ENCODE measurements at places on chromosomes 6 and 20.

DNA sequence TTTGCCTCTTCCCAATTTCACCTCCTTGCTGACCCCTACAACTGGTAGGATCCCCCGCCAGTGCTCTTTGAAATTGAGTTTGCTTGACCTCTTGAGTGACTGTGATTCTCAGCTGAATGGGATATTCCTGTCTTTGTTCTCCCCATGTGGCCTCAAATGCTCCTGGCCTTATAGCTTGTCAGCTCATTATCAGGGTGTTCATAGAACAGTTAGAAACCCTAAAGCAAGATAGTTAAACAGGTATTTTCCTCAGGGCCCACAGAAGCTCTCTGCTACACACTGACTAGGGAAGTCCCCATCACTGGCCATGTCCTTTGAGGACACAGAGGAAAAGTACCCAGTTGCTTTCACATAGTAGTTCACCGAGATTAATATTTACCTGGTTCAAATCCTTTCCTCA, 211.5 kb upstream of the DTNBP1 start:
- DNase-seq: no peak

GRCh38 chr6:47567586-47567985, 90.0 kb downstream of the CD2AP start:
- peak; percentile 2 for DNase-seq

GRCh38 chr6:132133736-132134445, 182.7 kb upstream of the CCN2 start:
- peak; percentile 62 for DNase-seq

GRCh38 chr6:132252113-132252512, 149.2 kb downstream of the MOXD1 start:
- DNase-seq: no peak

DNA sequence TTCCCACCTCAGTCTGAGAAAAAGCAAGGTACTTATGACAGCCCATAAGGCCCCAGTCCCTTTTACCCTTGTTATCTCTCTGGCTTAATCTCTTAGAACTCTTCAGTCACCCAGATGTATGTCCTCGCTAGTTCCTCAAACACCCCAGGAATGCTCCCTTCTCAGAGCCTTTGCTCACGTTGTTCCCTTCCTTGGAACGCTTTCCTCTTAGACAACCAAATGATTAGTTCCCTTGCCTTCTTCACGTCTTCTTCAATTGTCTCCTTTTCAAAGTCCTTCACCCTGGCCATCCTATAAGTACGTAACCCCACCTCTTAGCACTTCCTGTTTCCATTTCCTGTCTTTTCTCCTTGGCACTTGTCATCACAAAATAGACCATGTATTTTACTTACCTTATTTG, 1.1 kb upstream of the APOBEC2 start:
- DNase-seq: no peak

DNA sequence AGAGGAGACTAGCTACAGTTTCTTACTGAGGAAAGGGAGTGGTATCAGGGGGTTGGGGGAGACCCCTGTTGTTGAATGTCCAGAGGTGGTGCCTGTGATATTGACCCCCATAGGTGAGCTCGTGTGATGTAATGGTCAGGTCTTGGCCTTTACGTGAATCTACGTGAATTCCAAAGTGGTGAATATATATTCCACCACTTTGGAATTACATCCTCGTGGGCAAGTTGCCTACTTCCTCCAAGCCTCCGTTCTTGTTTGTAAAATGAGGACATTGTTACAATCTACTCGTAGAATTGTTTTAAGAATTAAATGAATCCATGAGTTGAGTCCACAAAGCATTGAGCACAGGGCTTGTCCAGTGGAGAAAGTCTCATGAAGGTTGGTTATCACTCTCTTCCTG, 47.3 kb downstream of the TSHZ2 start:
- no peak for DNase-seq

DNA sequence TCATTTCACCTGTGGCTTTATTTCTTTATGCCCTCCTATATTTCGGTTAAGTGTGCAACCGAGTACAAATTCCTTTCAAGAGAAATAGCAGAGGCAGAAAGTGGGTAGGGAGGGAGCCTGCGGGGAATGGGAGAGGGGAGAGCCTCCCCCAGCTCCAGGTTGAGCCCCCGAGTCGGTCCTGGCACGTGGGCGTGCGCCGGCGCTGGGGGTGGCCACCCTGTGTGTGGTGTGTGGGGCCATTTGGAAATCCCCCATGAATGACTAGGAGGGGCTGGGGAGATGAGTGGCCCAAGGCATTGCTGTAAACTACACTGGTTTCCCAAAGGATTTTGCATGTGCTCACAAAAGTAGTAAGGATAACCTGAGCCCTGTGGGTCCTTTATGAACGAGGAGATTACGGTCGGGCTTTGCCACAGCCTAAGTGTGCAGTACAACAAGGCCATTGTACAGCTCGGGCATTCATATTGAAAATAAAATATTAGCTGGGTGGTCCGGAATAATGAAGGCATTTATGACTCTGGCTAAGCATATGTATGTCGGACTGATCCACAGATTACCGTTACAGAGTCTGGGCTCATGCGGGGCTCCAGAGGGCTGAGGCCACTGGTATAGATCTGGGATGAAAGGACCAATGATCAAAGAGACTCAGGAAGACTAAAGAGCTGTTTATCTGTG, 84.5 kb upstream of the RALGAPA2 start:
- no peak for DNase-seq

DNA sequence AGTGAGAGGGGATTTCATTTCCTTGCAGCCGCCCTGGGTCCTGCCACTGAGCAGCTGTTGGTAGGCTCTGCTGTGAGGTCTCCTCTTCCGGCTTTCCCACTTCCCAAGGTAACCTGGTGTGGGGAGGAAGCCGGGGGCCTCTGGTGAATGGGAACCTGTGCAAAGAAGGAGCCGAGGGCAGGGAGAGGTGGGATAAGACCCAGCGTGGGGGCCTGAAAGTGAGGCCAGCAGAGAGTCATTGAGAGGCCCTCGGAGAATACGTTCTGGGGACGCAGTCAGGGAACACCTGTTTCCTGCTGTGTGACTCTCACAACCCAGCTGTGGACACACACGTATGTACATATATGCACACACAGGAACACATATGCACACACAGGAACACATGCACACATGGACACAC, 100.7 kb downstream of the CDH26 start:
- DNase-seq: no peak

DNA sequence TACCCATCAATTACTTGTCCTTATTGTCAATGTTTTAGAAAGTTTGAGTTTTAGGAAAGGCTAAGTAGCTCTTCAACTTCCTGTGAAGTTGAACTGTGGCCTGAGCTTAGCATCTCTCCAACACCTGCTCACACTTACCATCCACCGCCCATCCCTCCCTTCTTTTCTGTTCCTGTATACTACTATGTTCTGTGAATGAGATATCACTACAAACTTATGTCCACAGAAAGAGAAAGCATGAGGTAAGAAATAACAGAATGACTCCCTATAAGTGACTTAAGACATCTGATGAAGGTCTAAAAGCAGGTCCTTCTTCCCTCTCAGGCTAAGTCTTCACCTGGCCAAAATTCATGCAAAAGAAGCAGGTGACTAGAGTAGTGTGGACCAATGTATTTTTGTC, 246.3 kb upstream of the PREP start:
- DNase-seq: no peak

GRCh38 chr6:126181173-126181741, 158.7 kb upstream of the CENPW start:
- no peak for DNase-seq

GRCh38 chr6:74491844-74492374, 713.9 kb downstream of the COL12A1 start:
- DNase-seq: no peak

GRCh38 chr6:105432797-105433196, 29.9 kb upstream of the PREP start:
- DNase-seq: peak; percentile 92

- DNase-seq: no peak
Measured at GRCh38 chr6:30654798-30655742, 8.1 kb downstream of the C6orf136 start.

DNA sequence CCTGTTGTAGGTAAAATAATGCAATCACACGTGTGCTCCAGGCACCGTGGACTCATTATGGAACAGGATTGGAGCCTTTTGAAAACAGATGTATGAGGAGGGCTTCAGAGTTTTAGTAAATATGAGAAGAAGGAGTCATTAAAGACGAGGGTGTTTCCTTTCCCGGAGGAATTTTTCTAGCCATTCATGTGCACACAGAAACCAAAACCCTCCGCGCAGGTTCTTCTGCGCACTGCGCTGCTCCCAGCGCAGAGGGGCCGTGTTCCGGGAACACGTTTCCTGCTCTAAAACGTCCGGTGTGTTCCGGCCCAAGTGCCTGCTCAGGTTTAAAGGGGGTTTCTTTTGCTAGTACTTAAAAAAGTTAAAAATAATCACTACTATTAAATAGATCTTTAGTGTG, 11.6 kb downstream of the GPR31 start:
- DNase-seq: peak; percentile 11

GRCh38 chr20:35883778-35884540, 70.3 kb downstream of the SCAND1 start:
- DNase-seq: peak; percentile 100

- DNase-seq: no peak
Measured at GRCh38 chr6:137811916-137812553, 55.0 kb upstream of the TNFAIP3 start.

- peak; percentile 72 for DNase-seq
Measured at GRCh38 chr6:155274533-155274932, 10.7 kb downstream of the CLDN20 start.

DNA sequence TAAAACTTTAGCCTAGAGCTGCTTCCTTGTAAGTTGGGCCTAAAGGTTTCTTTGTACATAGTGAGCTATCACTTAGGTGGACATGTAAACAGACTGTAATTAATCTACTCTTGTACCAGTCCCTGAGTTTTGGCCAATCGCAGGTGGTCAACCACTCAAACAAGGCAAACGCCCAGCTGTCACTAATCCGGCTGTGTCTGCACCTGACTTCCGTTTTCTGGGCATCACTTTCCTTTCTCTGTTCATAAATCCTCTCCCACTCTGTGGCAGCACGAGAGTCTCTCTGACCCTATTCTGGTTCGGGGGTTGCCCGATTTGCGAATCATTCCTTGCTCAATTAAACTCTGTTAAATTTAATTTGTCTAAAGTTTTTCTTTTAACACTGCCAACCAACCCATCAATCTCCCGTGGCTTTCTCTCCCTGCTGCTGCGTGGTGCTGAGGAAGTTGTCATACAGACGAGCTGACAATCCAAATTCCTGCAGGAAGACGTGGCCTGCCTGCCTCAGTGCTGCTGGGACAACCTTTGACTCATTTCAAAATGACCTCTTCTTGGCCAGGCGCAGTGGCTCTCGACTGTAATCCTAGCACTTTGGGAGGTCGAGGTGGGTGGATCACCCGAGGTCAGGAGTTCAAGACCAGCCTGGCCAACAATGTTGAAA, 206.3 kb downstream of the QKI start:
- peak; percentile 36 for DNase-seq

DNA sequence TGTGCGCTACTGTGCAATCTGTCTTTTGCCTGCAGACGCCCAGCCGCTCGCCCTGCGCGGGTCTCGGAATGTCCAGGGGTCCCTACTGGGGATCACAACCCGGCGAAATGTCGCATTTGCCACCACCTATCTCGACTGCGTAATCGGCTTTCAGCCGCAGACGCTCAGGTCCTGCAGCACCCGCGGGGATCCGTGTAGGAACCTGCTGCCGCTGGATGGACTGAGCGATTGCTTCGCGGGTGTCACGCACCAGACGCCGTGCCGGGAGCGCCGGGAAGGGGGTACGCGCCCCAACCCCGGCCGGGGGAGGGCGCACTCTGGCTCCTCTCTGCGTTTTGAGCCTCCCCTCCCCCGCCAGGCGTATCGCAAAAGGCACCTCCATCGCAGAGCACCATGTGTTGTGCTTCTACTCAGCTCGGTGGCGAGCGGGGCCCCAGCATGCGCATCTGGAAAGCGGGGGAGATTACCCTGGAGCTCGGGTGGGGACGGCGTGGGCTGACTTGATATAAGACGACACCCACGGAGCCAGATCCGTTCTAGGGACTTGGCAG, 747 bp upstream of the PTPRA start:
- peak; percentile 58 for DNase-seq

Measured in fibroblast of skin of right biceps (primary cell).